Fibroblast of pulmonary artery (primary cell): ENCODE measurements at places on chromosomes 16 and 17.
A peak's percentile ranks its signal among the peaks of the same experiment; 100 is the strongest.

DNA sequence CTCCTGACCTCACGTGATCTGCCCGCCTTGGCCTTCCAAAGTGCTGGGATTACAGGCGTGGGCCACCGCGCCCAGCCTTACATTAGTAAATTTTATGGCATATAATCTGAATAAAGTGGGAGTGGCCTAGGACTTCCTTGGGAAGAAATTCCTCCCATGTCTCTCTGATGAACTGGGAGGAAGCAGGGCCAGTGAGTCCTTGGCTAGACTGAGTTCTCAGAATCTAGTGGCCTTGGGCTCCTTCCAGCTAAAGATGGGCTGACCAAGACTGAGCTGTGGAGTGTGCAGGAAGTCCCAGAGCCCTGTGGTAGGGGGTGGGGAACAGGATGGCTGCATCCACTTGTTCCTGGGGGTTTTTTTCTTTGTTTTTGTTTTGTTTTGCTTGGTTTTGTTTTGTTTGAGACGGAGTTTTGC lies 10.0 kb upstream of the NAGLU start:
- DNase-seq, result peak; percentile 53

DNA sequence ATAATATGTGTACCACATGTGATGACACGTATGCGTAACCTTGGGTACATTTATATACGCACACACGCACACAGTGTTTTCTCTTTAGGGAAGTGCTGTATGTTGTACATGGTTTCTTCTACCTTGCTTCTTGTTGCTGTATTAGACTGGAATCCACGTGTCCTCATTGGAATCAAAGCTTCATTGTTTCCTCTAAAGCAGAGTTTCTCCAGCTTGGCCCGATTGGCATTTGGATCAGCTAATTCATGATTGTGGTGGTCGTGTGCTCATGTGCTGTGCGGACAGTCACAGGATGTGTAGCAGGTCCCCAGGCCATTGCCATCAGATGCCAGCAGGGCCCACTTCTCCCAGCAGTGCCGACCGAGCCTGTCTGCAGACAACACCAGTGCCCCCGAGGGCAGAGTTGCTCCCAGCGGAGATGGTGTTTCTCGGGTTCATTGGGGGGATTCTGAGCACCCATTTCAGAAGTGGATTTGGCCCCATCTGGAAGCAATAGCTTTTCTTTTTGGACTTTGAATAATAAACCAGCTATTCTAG lies 148.4 kb downstream of the RPTOR start:
- no peak for DNase-seq

DNA sequence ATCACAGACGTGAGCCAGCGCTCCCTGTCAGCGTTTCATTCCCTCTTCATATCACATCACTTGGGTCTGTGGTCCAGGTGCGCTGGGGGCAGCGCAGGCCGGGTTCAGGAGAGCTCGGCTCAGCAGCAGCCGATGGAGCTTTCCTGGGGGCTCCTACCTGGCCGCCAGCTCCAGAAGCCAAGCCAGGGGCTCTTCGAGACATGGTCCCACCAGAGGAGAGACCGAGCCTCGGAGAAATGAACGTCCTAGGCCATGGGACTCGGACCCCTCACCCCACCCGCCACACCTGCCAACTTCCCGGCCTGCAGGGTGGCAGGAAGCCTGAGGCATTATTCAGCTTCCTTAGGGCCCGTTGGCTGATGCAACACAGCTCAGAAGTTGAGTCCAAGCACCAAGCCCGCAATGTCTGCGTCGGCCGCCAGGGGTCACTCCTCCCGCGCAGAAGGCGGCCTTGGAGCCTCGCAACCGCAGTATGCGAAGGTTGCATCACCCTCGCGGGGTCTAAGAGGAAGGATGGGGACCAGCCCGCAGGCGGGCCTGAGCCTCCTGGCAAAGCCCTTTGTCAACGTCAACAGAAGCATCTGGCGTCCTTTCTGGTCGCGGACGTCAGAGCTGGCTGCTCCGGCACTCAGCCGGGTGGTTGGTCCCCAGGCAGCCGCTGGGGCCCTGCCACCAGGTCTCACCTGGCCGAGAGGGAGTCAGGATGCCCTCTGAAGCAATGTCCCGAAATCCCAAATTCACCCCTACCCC lies 13.2 kb upstream of the KLHDC4 start:
- peak; percentile 97 for DNase-seq

GRCh38 chr17:82231312-82231561 lies 2.4 kb downstream of the SLC16A3 start:
- DNase-seq, result no peak

DNA sequence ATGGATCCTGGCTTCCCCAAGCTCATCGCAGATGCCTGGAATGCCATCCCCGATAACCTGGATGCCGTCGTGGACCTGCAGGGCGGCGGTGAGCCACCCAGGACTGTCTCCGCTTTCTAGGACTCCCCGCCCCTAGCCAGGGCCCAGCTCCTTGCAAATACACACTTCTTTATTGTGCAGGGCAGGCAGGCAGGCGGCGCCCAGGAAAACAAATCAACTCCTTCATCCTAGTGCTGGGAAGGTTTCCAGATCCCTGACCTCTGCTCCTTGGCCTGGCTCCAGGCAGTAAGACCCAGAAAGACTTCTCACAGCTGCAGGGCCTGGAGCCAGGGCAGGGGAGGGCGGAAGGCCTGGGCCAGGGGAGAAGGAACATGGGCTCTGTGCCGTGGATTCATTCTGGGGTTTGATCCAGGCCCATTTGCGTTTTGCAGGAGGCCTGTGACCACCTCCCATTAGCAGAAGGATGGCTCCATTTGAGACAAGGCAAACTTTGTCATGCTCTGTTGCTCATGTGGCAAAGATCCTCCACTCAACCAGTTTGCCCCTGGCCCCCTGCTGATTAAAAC lies 6.0 kb upstream of the LPCAT2 start:
- DNase-seq, result peak; percentile 97

- no peak for DNase-seq
Measured at GRCh38 chr17:41863074-41863848, 2.0 kb downstream of the KLHL11 start.

GRCh38 chr17:2084036-2084765 lies 29.3 kb downstream of the HIC1 start:
- DNase-seq, result peak; percentile 45

- no peak for DNase-seq
Measured at GRCh38 chr17:64339516-64340490, 50.9 kb downstream of the PECAM1 start.

DNA sequence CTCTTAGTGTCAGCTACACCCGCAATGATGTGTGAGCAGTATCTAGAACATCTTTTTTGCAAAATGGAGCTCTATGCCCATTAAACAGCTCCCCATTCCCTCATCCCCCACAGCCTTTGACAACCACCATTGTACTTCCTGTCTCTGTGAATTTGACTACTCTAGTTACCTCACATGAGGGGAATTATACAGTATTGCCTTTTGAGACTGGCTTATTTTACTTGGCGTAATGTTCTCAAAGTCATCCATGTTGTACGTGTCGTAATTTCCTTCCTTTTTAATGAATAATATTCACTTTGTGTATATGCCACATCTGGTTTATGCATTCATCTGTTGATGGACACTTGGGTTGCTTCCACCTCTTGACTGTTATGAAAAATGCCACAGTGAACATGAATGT lies 23.2 kb upstream of the CCL22 start:
- DNase-seq, result peak; percentile 36

- DNase-seq, result no peak
Measured at GRCh38 chr16:7257016-7257415, 75.6 kb upstream of the RBFOX1 start.

GRCh38 chr16:55526441-55526840 lies 17.6 kb downstream of the LPCAT2 start:
- DNase-seq, result peak; percentile 88

DNA sequence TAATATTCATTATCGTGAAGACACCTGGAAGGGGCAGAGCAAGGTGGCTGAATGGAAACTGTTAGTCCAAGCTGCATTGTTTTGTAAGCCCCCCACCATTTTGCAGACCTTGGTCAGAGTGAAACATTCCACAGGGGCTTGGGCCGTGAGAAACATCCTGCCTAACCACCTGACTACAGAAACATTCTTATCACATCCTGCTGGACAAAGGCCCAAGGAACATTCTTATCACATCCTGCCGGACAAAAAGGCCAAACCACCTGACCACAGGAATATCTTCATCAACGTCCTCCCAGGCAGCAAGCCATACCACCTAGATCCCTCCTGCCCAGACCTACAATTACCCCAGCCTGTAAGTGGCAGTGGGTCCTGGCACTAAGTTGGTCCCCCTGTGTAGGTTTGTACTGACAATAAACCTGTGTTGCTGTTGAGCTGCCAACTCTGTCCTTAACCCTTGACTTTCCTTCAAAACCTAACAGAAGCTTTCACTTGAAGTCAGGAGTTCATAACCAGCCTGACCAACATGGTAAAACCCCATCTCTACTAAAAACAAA lies 19.6 kb downstream of the ATF7IP2 start:
- DNase-seq, result peak; percentile 60

DNA sequence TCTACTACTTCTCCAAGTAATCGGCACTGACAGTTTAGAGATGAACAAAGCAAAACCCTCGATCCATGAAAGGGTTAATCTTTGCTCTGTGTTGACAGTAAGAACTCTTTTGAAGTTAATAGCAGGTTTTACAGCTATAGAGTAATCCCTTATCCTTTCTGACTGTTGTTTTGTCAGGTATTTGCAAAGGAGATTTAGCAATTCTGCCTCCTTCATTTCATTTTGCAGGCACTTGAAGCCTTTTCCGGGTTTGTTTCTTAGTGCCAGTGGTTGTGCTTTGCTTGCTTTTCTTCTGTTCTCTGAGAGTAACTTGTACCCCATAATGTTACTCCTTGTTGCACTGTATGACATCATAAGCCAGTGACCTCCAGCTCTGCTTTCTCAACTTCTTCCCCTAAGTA lies 64.5 kb downstream of the TANGO6 start:
- peak; percentile 9 for DNase-seq

DNA sequence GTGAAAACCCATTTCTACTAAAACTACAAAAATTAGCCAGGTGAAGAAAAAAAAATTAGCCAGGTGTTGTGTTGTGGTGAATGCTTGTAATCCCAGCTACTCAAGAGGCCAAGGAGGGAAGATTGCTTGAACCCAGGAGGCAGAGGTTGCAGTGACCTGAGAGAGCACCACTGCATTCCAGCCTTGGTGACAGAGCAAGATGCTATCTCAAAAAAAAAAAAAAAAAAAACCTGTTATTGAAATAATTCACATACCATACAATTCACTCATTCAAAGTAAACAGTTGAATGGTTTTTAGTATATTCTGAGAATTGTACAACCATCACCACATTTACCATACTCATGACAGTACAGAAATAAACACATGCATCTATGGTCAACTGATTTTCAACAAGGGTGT lies 31.0 kb downstream of the ZNRF1 start:
- peak; percentile 43 for DNase-seq

- no peak for DNase-seq
Measured at GRCh38 chr16:48559462-48560211, 50.3 kb downstream of the N4BP1 start.

GRCh38 chr17:44348234-44348987 lies 3.3 kb downstream of the GRN start:
- DNase-seq, result no peak

GRCh38 chr16:86376837-86377236 lies 133.5 kb upstream of the FOXF1 start:
- DNase-seq, result no peak

GRCh38 chr16:27698746-27699145 lies 148.8 kb downstream of the KATNIP start:
- no peak for DNase-seq

- DNase-seq, result peak; percentile 6
Measured at GRCh38 chr17:34990921-34991365, 10.6 kb downstream of the LIG3 start.

DNA sequence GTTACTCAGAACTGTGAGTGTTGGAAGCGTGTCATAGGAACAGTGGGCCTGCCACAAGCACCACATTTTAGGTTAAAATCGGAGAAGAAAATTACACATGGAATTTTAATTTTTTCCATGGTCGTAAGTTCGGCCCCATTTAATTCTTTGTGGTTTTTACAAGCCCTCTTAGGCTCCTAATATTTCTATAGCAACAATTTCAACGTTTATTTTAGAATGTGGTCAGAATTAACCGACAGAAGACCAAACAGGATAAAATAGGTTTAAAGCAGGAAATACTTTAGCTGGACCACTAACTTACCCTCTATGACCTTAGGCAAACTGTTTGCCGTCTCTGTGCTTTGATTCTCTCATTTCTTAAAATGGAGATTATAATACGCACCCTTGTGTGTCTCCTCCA lies 69.9 kb downstream of the FTO start:
- no peak for DNase-seq

GRCh38 chr17:1762901-1763898 lies 1.3 kb downstream of the SERPINF1 start:
- DNase-seq, result peak; percentile 80

DNA sequence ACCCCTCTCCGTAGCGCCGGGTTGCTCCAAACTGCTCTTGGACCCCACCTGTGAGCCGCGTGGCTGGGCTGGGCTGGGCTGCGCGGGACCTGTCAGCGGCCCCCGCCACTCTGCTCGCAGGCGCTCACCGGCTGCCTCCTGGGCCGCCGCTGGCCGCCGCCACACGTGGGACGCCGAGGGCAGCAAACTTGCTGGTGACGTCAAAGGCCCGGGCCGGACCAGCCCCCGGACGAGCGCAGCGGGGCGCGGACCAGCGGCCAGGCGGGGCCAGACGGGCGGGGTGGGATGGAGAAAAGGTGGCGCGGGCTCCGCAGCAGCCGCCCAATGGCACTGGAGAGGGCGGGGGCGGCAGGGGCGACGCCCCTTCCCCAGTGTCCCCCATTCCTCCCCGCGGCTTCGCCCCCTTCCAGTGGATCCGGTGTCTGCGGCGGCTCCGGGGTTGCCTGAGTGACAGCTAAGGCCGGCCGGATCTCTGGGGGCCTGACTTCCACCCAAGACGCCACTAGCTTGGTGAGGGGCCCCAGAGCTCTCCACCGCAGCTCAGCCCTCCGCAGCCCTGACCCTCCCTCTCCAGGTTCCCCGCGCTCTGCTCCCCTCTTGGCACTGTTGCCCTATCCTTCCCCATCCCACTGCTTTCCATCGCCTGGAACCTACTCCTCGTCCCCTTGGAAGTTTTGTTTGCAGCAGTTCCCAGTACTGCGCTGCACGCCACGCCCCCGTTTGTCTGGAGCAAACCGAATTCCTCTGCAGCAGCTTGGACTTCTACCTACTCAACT lies at the start of gene HS3ST3A1:
Gene HS3ST3A1 (minus strand): TSS at position 154 of the 776 bp plus-strand sequence. CDS start 800 bp downstream, outside the sequence.
- DNase-seq, result peak; percentile 77

DNA sequence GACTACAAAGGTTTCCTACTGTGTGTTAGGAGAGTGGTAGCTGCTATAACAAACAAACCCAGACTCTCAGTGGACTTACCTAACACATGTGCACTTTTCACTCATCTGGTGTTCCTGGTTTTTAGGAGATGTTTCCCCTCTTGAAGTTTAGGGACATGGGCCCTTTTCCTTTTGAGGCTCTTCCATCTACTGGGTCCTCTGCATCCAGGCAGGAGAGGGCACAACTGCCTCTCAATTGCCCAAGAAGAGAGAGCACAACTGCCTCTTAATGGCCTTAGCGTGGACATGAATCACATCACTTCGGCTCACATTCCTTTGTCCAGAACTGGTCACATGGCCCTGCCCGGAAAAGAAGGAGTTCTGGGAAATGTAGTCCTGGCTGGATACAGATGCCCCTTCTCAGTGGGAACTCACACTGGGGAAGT lies 9.8 kb upstream of the TNRC6C start:
- DNase-seq, result peak; percentile 54

DNA sequence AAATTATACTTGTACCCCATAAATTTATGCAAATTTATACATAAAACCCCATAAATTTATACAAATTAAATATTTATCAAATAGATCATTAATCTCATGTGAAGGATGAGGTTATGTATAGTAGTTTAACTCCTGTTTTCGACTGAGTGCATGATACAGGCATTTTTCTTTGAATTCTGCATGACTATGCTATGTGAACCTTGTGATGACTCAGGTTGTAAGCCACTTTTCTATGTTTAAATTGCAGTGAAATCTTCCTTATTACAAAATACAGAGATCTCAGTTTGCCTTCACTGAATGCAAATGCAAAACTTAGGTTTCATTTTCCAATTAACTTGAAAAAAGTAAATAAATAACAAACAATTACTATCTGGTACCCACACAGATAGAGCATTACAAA lies 843.7 kb downstream of the CDH11 start:
- peak; percentile 5 for DNase-seq
